Glomerular endothelial cell (primary cell): ENCODE measurements at places on chromosomes 2 and 18. TPM values are rescaled to one million over a fixed set of nuclear protein-coding genes. Genes with fewer than 3 reads are reported as not detected.

GRCh38 chr2:218970894-218971293 is 11.4 kb downstream of the CDK5R2 start:
- no peak for DNase-seq

GRCh38 chr18:75923169-75923568 is 495.7 kb upstream of the SMIM21 start:
- DNase-seq, result no peak

DNA sequence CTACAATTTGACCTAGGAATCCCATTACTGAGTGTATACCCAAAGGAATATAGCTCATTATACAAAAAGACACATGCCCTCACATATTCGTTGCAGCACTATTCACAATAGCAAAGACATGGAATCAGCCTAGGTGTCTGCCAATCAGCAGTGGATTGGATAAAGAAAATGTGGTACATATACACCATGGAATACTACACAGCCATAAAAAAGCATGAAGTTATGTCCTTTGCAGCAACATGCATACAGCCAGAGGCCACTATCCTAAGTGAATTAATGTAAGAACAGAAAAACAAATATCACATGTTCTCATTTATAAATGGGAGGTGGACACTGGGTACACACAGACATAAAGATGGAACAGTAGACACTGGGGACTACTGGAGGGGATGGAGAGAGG is 54.0 kb downstream of the GREB1L start:
- DNase-seq, result no peak

The GALNT5 gene
- 0.48 and 2.6 TPM in 2 replicates for total RNA-seq

The TPO gene
- total RNA-seq, result not detected in 2 replicates

The CNRIP1 gene
- 44.5 and 50.6 TPM in 2 replicates for total RNA-seq
